HCT116 (cell line): ENCODE measurements at places on chromosomes 7 and 10. TPM values are rescaled to one million over a fixed set of nuclear protein-coding genes. Genes with fewer than 3 reads are reported as not detected.

POM121 gene
- 53.3 TPM for total RNA-seq

GRCh38 chr7:25638590-25639244 lies 410.4 kb upstream of the NPVF start:
- no peaks in the 10 kb centered on the region for H3K4me1 ChIP-seq
- no peaks in the 10 kb centered on the region for H3K27me3 ChIP-seq
- H3K4me3 ChIP-seq, result no peak overlapping the region
- DNase-seq, result no peak

- H3K4me3 ChIP-seq, result no peak overlapping the region
- H3K27ac ChIP-seq, result no peak overlapping the region
- H3K4me1 ChIP-seq, result peaks cover 16% of the 10 kb centered on the region
- DNase-seq, result peak; percentile 40
Measured at GRCh38 chr10:69769395-69769992, 32.2 kb upstream of the COL13A1 start.

DNA sequence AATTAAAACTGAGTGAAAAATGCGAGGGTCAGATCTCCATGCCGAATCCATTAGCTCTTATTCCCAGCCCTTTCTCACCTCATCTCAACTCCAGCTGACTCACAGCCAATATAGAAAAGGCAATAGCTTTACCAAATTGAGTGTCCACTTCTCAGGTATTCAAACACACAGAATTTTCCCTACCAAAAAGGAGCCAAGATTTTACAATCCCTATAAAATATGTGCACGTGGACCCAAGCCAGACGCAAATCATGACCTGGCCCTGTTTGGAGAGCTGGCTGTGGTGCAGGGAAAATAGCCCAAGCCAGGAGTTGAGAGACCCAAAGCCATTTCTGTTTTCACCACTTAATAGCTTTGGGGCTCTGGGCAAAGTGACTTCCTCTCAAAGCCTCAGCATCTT lies 379.7 kb upstream of the AUTS2 start:
- H3K27me3 ChIP-seq, result no peaks in the 10 kb centered on the region
- H3K36me3 ChIP-seq, result no peaks in the 10 kb centered on the region
- DNase-seq, result no peak

GRCh38 chr7:28509251-28510025 lies 97.1 kb downstream of the CREB5 start:
- H3K4me3 ChIP-seq, result no peak overlapping the region
- no peaks in the 10 kb centered on the region for H3K36me3 ChIP-seq
- no peak overlapping the region for H3K27ac ChIP-seq
- DNase-seq, result no peak

DNA sequence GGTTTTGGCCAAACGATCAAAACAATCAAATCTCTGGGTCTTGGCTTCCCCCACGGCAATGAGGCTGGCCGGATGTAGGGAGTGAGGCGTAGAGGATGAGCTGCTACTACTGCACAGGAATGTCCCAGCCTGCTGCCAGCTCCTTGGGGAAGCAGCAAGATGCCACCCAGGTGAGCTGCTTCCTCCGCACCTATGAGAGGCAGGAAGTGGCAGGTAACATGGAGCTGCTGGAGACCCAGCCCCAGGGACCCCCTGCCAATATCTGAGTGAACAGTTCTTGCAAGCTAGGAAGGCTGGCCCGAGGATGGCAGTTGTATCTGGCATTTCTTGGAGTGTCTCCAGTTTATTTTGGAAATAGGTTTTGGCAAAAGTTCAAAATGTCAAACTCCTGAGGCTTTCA lies 413.5 kb downstream of the DNAJB6 start:
- no peak overlapping the region for H3K4me3 ChIP-seq
- no peak overlapping the region for H3K27ac ChIP-seq
- H3K36me3 ChIP-seq, result no peaks in the 10 kb centered on the region
- no peaks in the 10 kb centered on the region for H3K27me3 ChIP-seq
- no peak for DNase-seq
- no peaks in the 10 kb centered on the region for H3K4me1 ChIP-seq

DNA sequence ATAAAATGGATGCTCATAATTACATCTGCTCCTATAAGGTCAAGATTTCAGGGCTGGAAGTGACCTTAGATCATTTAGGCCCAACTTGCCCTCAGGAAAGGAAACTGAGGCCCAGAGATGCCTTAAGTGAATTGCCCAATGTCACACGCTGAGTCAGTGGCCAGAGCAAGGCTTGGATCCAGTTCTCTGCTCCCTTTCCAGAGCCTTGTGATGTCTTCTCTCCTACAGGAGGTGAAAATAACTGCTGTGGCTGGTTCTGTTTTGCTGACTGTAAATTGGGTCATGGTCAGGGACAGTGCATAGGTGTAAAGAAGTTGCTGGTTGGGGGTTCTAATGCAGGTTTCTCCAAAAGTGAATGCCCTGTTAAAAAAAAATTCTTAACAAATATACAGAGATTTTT lies 91.3 kb downstream of the TCF7L2 start:
- DNase-seq, result no peak
- peaks cover 22% of the 10 kb centered on the region; the same call in 1 of the 2 replicates for H3K4me1 ChIP-seq
- peaks cover 43% of the 10 kb centered on the region for H3K36me3 ChIP-seq
- no peak overlapping the region for H3K4me3 ChIP-seq
- no peaks in the 10 kb centered on the region for H3K27me3 ChIP-seq
- H3K27ac ChIP-seq, result no peak overlapping the region

DNA sequence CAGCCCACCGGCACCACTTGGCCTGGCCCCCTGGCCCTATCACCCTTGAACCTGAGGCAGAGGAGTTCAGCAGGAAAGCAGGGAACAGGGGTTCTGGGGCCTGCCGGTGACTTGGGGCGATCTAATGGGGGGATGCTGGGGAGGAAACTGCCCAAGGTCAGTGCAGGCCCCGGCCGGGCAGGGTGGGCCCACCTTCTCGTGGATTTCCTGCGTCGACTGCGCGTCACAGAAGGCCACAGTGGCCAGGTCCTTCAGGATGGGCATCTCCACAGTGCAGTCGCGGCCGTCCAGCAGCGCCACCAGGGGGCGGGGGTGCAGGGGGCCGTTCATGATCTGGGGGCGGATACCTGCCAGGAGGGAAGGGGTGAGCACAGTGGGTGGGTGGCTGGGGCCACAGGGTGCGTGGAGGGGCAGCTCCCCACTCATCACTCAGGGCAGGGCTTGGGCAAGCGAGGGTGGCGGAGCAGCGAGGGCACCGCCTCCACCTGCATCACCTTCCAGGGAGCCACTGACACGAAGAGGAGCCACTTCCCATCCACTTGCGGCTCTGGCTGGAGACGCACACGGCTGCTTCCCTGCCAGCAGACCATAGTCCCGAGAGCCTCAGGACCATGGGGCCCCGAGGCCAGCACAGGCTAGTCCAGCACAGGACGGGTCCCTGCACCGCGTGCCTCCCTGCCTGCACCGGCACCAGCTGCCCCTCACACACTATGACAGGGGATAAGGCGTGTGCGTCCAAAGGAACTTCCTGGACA lies 61.4 kb downstream of the ZRANB1 start:
- no peak overlapping the region; the same call in 1 of the 2 replicates for H3K27ac ChIP-seq
- no peak for DNase-seq
- H3K27me3 ChIP-seq, result no peaks in the 10 kb centered on the region
- peaks cover 24% of the 10 kb centered on the region; the same call in 1 of the 2 replicates for H3K36me3 ChIP-seq

DNA sequence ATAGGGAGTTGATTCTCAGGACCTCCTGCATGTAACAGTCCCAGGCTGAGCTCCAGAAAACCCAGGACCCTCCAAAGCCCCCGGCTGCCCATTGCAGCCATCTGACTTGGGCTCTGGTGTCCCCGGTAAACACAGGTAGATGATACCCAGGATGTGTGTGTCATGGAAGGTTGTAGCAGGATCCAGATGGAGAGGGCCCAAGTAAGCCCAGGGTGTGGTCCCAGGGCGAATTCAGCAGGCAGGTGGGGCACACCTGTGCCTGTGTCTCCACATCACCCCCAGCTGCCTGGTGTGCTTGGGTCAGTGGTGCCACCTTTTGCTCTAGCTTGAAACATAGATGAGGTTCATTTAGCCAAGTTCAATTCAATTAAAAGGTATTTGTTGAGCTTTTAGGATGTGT lies 524.1 kb downstream of the GLRX3 start:
- no peaks in the 10 kb centered on the region for H3K27me3 ChIP-seq
- no peaks in the 10 kb centered on the region for H3K4me1 ChIP-seq
- H3K27ac ChIP-seq, result no peak overlapping the region
- H3K36me3 ChIP-seq, result no peaks in the 10 kb centered on the region
- DNase-seq, result no peak

- peaks cover 14% of the 10 kb centered on the region for H3K4me1 ChIP-seq
- peak overlapping the region; percentile 30 for H3K4me3 ChIP-seq
- peak; percentile 88 for DNase-seq
- H3K27ac ChIP-seq, result 0 out of 2 replicates have a peak overlapping the region, but pooled peaks have one; percentile 11
- no peaks in the 10 kb centered on the region for H3K36me3 ChIP-seq
Measured at GRCh38 chr10:125521721-125522680, 161.0 kb downstream of the TEX36 start.

- H3K27ac ChIP-seq, result no peak overlapping the region
- H3K27me3 ChIP-seq, result no peaks in the 10 kb centered on the region
- DNase-seq, result no peak
- H3K4me1 ChIP-seq, result no peaks in the 10 kb centered on the region
- no peak overlapping the region for H3K4me3 ChIP-seq
Measured at GRCh38 chr7:133480868-133481267, 228.0 kb downstream of the EXOC4 start.

SDHAF3 gene
- total RNA-seq, result 25.0 TPM

GRCh38 chr10:48377751-48378530 lies 71.5 kb downstream of the MAPK8 start:
- no peak overlapping the region for H3K4me3 ChIP-seq
- no peak overlapping the region for H3K27ac ChIP-seq
- H3K27me3 ChIP-seq, result no peaks in the 10 kb centered on the region
- H3K4me1 ChIP-seq, result no peaks in the 10 kb centered on the region
- DNase-seq, result no peak

GIMAP6 gene
- 0.12 TPM for total RNA-seq

GRCh38 chr7:112288301-112288700 lies 81.8 kb downstream of the ZNF277 start:
- DNase-seq, result no peak
- H3K27ac ChIP-seq, result no peak overlapping the region
- H3K4me3 ChIP-seq, result no peak overlapping the region
- no peaks in the 10 kb centered on the region for H3K36me3 ChIP-seq
- no peaks in the 10 kb centered on the region for H3K27me3 ChIP-seq
- no peaks in the 10 kb centered on the region; the same call in 1 of the 2 replicates for H3K4me1 ChIP-seq

GDF2 gene
- not detected for total RNA-seq

GRCh38 chr7:87127019-87127418 lies 25.2 kb upstream of the DMTF1 start:
- H3K27ac ChIP-seq, result no peak overlapping the region
- no peaks in the 10 kb centered on the region for H3K27me3 ChIP-seq
- H3K4me1 ChIP-seq, result no peaks in the 10 kb centered on the region
- DNase-seq, result no peak
- H3K36me3 ChIP-seq, result no peaks in the 10 kb centered on the region
- H3K4me3 ChIP-seq, result no peak overlapping the region

- no peak for DNase-seq
- no peak overlapping the region for H3K27ac ChIP-seq
- H3K36me3 ChIP-seq, result no peaks in the 10 kb centered on the region
- no peaks in the 10 kb centered on the region for H3K27me3 ChIP-seq
- peaks cover 28% of the 10 kb centered on the region for H3K4me1 ChIP-seq
Measured at GRCh38 chr10:110323503-110323902, 18.8 kb upstream of the SMNDC1 start.

PRKAR2B gene
- 15.1 TPM for total RNA-seq

GRCh38 chr10:124448696-124449169 lies 1.1 kb downstream of the NKX1-2 start:
- no peak for DNase-seq
- H3K4me3 ChIP-seq, result peak overlapping the region; percentile 64

GRCh38 chr7:114830952-114831351 lies 90.9 kb upstream of the MDFIC start:
- no peaks in the 10 kb centered on the region for H3K4me1 ChIP-seq
- H3K36me3 ChIP-seq, result no peaks in the 10 kb centered on the region
- no peaks in the 10 kb centered on the region for H3K27me3 ChIP-seq

CNPY1 gene
- total RNA-seq, result not detected

DNA sequence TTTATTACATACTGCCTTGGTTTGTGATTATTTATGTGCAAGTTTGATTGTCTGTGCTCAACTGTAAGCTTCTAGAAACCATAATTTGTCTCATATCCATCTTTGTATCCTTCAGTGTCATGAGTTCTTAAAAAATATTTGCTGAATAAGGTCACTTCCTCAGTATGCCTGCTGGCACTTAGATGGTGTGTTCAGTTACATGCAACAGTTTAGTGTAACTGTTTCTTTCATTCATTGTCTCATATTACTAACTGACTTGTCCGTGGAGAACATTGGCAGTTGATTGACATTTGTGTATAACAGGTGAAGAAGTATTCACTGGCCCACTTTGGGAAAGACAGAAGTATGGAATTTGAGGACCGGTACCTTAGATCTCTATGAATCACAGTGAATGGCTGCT lies 236.9 kb downstream of the PRKG1 start:
- no peaks in the 10 kb centered on the region for H3K36me3 ChIP-seq
- H3K27ac ChIP-seq, result no peak overlapping the region
- no peaks in the 10 kb centered on the region for H3K4me1 ChIP-seq
- no peak for DNase-seq
- H3K27me3 ChIP-seq, result peaks cover 17% of the 10 kb centered on the region

POLR2J2 gene
- total RNA-seq, result 6.2 TPM

CLEC5A gene
- total RNA-seq, result 0.32 TPM

TSPAN15 gene
- total RNA-seq, result 16.0 TPM

DNA sequence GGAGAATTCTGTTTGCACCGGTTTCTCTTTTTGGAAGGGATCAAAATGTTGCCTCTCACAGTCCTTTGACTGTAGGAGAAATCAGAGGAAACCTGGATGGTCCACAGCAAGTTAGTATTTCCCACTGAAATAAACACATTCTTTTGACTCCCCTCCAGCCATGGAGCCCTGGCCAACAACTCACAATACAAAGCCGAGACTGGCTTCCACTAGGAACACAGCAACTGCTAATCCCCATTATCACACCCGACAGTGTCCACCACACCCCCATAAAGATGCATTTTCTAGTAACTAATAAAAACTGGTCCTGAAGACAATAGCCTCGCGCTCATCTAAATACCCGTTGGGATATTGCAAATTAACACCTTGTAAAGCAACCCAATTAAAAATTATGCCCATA lies 798 bp upstream of the MACROH2A2 start:
- peak overlapping the region; percentile 89; the same call in 1 of the 2 replicates for H3K27ac ChIP-seq
- H3K4me3 ChIP-seq, result peak overlapping the region; percentile 72
- peaks cover 29% of the 10 kb centered on the region for H3K4me1 ChIP-seq

DNA sequence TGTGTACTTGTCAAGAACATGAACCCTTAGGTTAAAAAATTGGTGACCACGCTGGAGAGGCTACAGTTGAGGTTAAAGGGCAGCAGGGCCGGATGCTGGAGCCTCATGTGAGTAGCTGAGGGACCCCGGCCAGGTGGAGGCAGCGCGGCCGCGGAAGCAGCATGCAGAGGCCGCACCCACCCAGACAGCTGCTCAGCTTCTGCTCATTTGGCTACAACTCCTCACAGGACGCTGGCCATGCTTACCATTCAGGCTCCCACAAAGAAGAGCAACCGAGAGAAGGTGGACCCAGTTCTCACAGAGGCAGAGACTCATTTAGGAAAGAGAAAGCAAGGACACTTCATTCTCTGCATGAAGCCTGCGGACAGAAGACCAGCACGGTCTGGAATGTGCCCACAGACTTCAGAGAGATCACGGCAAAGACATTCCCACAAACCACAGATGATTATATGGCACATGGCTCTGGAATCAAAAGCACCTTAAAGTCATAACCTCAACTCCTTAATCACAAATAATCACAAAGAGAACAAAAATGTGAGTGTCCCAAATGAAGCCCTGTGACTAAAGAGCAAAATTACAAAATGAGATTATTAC lies 94.4 kb downstream of the VOPP1 start:
- no peaks in the 10 kb centered on the region for H3K4me1 ChIP-seq
- H3K4me3 ChIP-seq, result no peak overlapping the region
- no peak for DNase-seq
- no peaks in the 10 kb centered on the region for H3K36me3 ChIP-seq

GRCh38 chr10:84375011-84375410 lies 46.6 kb downstream of the CCSER2 start:
- H3K4me3 ChIP-seq, result no peak overlapping the region
- no peaks in the 10 kb centered on the region for H3K4me1 ChIP-seq
- peak; percentile 57 for DNase-seq
- no peak overlapping the region for H3K27ac ChIP-seq
